Thoracic aorta (tissue), 2 donors: ENCODE measurements at places on chromosomes 12 and 14.

GRCh38 chr14:73997944-73998447 lies 21.1 kb downstream of the ENTPD5 start:
- no peak for DNase-seq

- DNase-seq: no peak
Measured at GRCh38 chr12:607541-608001, 55.7 kb downstream of the NINJ2 start.

DNA sequence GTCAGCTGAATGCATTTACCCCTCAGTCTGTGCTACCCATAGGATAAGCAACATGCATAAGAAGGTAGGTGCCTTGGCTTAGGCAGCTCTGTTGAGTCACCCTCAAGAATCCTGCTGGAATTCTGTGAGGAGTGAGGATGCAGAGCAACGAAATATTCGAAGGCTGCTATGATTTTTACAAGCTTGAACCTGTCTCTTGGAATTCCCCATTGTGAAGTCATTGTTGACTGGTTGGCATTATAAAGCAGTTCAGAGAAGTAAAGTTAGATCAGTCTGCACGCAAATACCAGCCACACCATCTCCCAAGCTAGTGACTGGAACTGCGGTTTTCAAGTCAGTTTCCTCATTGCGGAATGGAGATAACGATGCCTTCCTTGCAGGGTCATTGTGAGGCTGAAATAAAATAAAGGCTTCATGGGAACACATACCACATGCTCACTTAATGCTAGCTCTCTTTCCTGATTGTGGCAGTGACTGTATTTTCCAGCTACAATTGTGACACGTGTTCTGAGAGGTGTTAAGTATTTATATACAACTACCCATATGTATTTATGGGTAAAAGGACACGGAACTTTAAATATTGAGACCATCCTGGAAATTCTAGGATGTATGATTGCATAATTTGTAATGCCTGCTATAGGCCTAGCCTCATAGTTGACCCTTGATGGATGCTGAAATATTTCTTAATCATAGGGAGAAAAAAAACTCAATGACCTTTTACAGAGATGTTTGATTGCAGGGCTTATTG lies 96.7 kb downstream of the ETV6 start:
- DNase-seq: no peak

- DNase-seq: no peak
Measured at GRCh38 chr14:100102156-100102785, 37.0 kb downstream of the EVL start.

DNA sequence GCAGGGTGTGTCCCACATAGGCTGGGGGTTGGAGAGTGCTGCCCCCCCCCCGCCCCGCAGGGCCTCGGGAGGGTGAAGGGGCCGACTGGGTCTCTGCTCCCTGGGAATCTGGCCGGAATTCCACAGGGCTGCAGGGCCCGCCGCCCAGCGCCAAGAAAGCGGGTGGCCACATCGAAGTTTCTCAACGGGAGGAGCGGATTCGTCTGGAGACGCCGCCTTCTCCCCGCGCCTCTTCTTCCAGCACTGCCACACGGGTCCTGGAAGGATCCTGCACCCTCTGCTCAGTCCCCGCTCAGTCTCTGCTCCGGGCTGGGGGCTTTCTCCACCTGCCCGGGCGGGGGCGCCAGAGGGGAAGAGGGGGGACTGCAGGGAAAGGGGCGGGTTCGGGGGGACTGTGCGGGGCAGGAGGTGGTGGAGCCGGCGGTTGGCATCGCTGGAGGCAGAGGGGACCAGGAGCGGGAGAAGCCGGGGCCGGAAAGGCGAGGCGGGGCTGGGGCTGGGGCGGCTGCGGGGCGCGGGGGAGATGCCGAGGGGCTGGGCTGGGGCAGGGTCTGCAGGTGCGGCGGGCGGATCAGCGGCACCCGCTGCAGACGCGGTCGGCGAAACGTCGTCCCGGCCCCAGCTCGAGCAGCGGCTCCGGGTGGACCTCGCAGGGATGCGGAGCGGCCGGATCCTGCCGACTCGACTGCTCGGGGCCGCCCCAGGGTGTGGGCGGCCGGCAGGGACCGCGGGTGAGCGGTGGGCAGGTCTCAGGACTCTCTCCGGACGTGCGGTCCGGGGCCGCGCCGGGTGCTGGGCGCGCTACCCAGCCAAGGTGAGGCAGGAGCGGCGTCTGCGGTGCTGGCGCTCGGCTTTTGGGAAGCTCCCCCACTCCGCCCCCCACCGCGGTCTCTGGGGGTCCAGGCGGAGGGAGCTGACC lies 811.4 kb upstream of the TMEM132C start:
- DNase-seq: no peak

- DNase-seq: no peak
Measured at GRCh38 chr12:56104815-56105608, 653 bp downstream of the PA2G4 start.

DNA sequence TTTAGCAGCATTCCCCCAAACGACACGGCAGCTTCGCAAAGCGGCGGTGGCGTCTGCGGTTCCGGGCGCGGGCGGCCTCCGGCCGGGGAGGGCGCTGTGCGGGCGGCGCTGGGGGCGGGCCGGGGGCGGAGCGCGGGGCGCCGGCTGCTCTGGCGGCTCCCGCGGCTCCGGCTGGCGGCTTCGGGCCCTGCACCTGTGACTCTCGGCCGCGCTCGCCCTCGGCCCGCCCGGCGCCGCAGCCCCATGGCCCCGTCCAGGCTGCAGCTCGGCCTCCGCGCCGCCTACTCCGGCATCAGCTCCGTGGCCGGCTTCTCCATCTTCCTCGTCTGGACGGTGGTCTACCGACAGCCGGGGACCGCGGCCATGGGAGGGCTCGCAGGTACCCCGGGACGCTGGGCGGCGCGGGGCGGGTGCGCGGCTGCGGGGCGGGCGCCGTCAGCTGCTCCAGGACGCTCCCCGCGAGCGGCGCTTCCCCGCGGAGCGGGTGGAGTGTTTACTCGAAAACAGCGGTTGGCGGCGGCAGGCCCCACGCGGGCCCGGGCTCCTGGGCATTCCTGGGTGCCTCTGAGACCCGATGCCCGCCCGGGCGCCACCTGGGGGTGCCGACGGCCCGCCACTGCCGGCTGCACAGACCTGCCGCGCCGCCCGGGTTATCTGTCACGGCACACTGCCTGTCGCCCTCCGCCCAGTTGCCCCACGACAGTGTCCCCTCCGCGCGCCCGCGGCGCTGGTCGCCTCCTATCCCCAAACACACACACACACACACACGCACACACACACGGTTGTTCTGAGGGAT lies at the start of gene SLC48A1:
SLC48A1 (plus strand) TSS at position 177 of the 796 bp plus-strand sequence; CDS start at position 244, 67 bp downstream.
- no peak for DNase-seq

DNA sequence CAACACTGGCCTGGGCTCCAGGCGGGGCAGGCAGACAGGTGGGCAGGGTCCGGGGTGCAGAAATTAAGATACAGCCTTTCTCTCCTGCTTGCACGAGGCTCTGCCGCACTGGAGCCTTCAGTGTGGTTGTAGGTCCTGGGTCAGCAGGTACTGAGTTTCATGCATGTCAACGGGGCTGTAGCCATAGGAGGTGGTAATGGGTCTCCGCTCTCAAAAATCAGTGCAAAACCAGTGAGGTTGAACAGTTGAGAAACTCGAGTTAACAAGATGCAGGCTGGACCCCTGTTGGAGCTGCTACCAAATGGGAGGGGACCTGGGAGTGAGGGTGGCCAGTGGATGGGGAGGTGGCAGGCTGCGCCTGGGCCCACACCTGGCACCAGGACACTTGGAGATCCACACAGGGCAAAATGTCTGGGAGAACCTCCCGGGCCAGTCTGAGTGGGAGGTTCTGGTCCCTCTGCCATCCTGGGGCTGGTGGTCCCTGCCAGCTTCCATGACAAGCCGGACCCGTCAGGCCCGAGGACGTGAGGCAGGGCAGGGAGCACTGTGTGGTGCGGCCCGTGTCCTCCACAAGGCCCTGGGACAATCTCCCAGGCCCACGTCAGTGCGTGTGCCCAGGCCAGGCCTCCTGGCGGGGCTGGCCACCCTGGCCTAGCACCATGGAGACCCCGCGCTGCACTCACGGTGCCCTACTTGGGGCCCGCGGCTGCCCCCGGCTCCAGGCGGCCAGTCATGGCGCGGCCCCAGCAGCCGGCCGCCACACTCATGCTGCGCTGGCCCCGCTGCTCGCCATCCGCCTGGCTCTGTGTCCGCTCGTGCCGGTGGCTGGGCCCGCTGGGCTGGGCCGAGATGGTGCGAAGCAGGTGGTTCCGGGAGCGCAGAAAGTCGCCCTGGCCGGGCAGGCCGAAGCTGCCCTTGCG lies 5.1 kb downstream of the ARL6IP4 start:
- DNase-seq: no peak

DNA sequence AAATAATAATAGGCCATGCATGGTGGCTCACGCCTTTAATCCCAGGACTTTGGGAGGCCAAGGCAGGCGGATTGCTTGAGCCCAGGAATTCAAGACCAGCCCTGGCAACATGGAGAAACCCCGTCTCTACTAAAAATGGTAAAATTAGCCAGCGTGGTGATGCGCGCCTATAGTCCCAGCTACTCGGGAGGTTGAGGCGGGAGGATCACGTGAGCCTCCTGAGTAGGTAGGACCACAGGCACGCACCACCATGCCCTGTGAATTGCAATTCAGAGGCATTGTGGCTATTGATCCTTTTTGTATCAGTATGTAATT lies 2.3 kb downstream of the ARHGDIB start:
- DNase-seq: no peak

DNA sequence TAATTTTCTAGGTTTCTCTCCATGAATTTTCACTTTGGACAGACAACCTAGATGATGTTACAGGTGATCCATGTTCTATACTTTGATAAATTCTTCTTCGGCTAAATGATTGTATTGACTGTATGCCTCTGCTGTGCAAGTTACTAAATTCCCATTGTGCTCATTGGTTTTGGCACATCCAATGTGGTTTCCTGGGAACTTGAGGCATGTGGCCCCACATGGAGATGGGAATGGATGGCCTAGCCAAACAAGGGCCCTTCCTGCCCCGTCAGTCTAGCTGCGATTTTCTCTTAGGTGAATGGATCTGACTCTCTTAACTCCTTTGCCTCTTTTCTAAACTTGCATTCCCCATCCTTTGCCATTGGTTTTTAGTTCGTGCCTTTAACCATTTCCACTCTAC lies 186.2 kb downstream of the PELI2 start:
- no peak for DNase-seq

DNA sequence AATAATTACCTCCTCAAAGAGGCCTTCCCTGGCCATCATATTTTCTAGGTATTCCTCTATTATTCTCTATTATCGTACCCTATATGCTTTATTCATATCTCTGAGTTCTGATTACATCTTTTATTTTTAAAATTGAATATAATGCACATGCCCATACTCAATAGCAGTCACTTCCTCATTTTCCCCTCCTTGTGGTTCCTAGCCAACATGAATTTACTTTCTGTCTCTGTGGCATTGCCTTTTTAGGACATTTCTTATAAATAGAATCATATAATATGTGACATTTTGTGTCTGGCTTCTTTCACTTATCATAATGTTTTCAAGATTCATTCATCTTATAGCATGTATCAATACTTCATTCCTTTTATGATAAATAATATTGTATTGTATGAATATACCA lies 74.4 kb upstream of the TRHDE start:
- no peak for DNase-seq

- DNase-seq: no peak
Measured at GRCh38 chr12:64574837-64575236, 35.5 kb upstream of the RASSF3 start.

DNA sequence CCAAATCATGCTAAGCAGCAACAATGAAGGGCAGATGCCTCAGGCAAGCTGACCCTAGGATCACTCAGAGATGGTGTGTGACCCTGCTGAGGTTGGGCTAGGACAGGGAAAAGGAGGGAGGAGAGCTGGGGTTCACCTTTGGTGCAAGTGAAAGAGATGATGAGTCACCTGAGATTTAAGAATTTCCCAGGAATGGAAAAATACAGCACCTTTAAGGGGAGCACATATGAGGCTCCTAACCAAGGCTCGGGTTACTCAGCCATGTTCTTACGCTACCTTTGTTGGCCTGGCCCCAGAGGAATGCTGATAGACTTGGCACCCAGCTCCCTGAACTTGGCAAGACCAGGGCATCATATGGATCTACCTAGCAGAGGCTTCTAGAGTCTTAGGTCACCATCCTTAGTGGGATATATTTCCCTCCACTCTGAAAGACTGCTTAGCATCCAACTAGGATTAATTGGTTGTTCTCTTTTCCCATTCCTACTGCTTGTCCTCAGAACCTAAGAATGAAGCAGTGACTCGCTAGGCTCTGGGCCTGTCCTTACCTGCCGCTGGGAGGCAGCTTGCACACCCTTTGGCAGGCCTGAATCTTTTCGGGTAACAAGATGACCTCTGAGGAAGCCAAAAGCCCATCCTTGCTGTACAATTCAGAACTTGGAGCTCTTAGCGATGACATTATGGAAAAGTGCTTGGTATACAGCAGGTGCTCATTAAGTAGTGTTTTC lies 4.0 kb upstream of the NAA25 start:
- DNase-seq: no peak

- DNase-seq: no peak
Measured at GRCh38 chr12:40921563-40922163, 229.4 kb downstream of the CNTN1 start.
